ENCODE measurements at places on chromosomes 5 and 9. TPM values are rescaled to one million over a fixed set of nuclear protein-coding genes. Genes with fewer than 3 reads are reported as not detected.

DNA sequence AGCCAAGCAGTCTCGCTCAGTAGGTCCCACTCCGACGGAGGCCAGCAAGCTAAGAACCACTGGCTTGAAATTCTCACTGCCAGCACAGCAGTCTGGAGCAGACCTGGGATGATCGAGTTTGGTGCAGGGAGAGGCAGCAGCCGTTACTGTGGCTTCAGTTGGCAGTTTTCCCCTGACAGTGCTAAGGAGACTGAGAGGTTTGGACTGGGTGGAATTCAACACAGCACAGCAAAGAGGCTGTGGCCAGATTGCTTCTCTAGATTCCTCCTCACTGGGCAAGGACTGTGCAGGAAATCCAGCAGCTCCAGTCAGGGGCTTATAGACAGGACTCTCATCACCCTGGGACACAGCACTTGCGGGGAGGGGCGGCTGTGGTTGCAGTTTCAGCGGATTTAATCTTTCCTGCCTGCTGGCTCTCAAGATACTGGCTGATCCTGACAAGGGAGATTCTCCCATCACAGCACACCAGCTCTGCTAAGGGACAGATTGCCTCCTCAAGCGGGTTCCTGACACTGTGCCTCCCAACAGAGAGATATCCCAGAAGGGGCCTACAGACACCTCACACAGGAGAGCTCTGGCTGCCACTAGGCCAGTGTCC lies 122.1 kb downstream of the YIPF5 start:
- 0 out of 2 replicates have a peak, but pooled peaks cover 2% of the 10 kb centered on the region for H3K27me3 ChIP-seq
- H3K27ac ChIP-seq, result no peak overlapping the region
- no peak overlapping the region for H3K4me3 ChIP-seq

- H3K4me1 ChIP-seq, result no peaks in the 10 kb centered on the region
- H3K36me3 ChIP-seq, result no peaks in the 10 kb centered on the region
- no peaks in the 10 kb centered on the region for H3K27me3 ChIP-seq
- no peak overlapping the region for H3K27ac ChIP-seq
Observed at GRCh38 chr5:124212934-124213333, 533.5 kb downstream of the ZNF608 start.

DNA sequence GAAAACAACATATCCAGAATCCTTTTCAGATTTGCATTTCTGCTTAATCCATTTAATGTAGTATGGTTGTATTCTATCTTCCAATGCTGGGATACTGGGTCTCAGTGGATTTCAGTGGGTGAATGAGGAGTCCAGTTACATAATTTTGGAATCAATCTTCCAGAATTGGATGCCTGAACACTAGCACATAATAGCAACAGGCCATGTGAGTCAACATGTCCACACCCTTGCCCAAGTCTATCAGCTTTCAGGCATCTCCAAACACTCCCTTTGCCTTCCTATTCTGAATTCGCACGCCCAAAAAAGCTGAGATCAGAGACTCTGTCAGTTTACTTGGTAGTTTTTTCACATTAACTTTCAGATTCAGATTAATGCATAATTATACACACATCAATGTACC lies 202.6 kb downstream of the TSSK1B start:
- peaks cover 9% of the 10 kb centered on the region for H3K27me3 ChIP-seq
- H3K27ac ChIP-seq, result no peak overlapping the region
- no peaks in the 10 kb centered on the region for H3K4me1 ChIP-seq
- no peaks in the 10 kb centered on the region for H3K36me3 ChIP-seq
- DNase-seq, result no peak

DNA sequence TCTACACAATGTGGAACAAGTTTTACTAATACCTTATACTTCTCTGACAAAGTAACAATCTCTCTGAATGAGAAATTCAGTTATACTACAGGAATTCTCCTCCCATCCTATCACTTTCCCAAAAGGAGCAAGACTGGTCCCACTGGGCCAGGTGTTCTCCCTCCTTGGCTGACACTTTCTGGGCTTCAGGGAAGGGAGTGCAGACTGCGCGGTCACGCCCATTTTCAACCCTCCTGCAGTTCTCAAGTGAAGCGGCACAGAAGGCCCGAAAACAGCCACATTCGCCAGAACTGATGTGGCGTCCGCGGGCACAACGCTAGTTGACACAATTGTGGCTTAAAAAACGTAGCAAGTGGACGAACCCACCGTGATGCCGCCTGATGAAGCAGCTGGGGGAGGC lies 603 bp downstream of the SAXO1 start:
- H3K4me1 ChIP-seq, result no peaks in the 10 kb centered on the region
- no peak for DNase-seq
- H3K27ac ChIP-seq, result no peak overlapping the region
- H3K27me3 ChIP-seq, result no peaks in the 10 kb centered on the region
- no peaks in the 10 kb centered on the region for H3K36me3 ChIP-seq

DNA sequence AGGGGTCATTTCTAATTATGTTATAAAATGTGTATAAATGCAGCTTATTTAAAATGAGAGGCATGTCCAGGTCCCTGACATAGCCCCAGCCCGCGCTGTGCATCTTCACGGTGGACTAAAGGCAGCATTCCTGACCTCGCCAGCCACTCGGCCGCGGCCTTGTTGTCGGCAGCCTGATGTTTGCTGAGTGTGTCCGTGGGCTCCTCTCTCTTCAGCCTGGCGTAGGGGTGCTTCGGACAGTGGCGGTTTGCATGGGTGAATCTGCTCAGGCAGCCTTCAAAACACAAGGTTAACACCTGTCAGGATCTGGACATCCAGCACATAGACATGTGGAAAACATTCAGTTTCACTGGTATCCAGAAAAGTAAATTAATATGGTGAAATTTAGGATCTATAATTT lies 8.8 kb upstream of the SLC35D2 start:
- no peak overlapping the region for H3K4me3 ChIP-seq
- no peaks in the 10 kb centered on the region for H3K27me3 ChIP-seq
- peaks cover 6% of the 10 kb centered on the region for H3K36me3 ChIP-seq
- no peak for DNase-seq
- H3K4me1 ChIP-seq, result no peaks in the 10 kb centered on the region

GRCh38 chr5:29744618-29745017 lies 1448.9 kb upstream of the CDH6 start:
- DNase-seq, result no peak
- no peak overlapping the region for H3K4me3 ChIP-seq
- no peaks in the 10 kb centered on the region for H3K36me3 ChIP-seq
- H3K27ac ChIP-seq, result no peak overlapping the region
- H3K27me3 ChIP-seq, result no peaks in the 10 kb centered on the region

GRCh38 chr9:89149726-89150125 lies 28.9 kb downstream of the SHC3 start:
- no peak overlapping the region for H3K27ac ChIP-seq
- no peaks in the 10 kb centered on the region for H3K36me3 ChIP-seq
- H3K4me3 ChIP-seq, result no peak overlapping the region
- H3K27me3 ChIP-seq, result no peaks in the 10 kb centered on the region
- no peaks in the 10 kb centered on the region for H3K4me1 ChIP-seq

GRCh38 chr9:127388037-127388855 lies 8.7 kb upstream of the SLC2A8 start:
- H3K27ac ChIP-seq, result peak overlapping the region; percentile 93
- peaks cover 36% of the 10 kb centered on the region for H3K4me1 ChIP-seq
- no peaks in the 10 kb centered on the region for H3K36me3 ChIP-seq
- peak; percentile 53 for DNase-seq

Gene SLC26A2
- 111 TPM for total RNA-seq

GRCh38 chr9:135085830-135086546 lies 1.5 kb upstream of the OLFM1 start:
- peaks cover 2% of the 10 kb centered on the region for H3K27me3 ChIP-seq
- no peaks in the 10 kb centered on the region for H3K4me1 ChIP-seq
- H3K27ac ChIP-seq, result no peak overlapping the region
- no peak overlapping the region for H3K4me3 ChIP-seq
- H3K36me3 ChIP-seq, result no peaks in the 10 kb centered on the region

DNA sequence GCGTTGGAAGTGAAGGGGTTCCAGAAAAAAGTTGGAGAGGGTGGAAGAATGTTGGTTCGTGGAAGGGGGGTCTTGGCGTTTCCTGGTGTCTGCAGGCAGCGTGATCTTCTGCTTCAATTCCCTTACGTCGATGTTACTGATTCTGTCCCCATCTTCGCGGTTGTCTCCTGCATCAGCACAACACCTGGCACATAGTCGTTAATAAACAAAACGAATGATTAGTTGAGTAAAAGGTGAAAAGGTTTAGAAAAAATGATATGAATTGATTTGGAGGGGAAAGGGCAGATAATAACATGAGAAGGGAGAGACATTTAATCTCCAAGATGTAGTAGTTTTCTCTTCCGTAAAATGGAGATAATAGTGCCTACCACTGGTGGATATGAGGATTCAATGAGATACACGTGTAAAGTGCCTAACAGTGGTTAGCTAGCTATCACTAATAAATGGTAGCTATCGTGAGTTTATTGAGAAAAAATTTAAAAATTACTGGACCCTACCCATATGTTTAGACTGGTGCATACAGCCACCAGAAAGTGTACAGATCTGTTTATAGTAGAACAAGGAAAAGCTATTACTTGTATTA lies 556 bp downstream of the MTREX start:
- peaks cover 28% of the 10 kb centered on the region for H3K4me1 ChIP-seq
- peaks cover 6% of the 10 kb centered on the region for H3K36me3 ChIP-seq
- H3K27me3 ChIP-seq, result no peaks in the 10 kb centered on the region
- peak overlapping the region; percentile 98 for H3K27ac ChIP-seq

Gene HAND1
- 0.10 TPM for total RNA-seq

Gene MEF2C
- 9.9 TPM for total RNA-seq

Gene KIF24
- total RNA-seq, result 7.2 TPM

Gene PCDHA1
- not detected for total RNA-seq

DNA sequence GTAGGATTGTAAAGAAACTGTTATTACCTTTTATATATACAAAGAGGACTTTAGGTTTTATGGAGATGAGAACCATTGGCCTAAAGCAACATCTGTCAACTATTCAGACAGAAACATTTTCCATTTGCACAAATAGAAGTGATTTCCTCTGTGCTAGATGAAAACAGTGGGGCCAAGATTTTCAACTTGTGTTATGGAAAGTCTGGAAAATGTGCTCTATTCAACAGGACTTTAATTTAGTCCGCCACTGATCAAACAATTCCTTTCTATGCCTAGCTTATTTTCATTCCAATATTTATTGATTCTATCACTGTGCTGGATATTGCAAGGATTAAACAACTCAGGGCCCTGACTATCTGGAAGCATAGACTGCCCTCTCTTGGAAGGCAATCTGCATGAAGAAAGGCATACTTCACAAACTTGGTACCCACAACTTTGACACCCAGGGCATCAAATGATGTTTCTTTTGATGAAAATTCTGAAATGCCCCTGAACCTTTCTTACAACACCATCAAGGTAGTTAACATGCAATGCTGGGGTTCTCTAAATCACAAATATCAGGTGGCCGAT lies 126.6 kb upstream of the HMHB1 start:
- no peaks in the 10 kb centered on the region for H3K36me3 ChIP-seq
- no peak for DNase-seq
- H3K27me3 ChIP-seq, result no peaks in the 10 kb centered on the region
- H3K27ac ChIP-seq, result no peak overlapping the region
- H3K4me3 ChIP-seq, result no peak overlapping the region

Measured in Panc1 (cell line).